ENCODE measurements at places on chromosomes 1 and 21. TPM values are rescaled to one million over a fixed set of nuclear protein-coding genes. Genes with fewer than 3 reads are reported as not detected.
A peak's percentile ranks its signal among the peaks of the same experiment; 100 is the strongest.

DNA sequence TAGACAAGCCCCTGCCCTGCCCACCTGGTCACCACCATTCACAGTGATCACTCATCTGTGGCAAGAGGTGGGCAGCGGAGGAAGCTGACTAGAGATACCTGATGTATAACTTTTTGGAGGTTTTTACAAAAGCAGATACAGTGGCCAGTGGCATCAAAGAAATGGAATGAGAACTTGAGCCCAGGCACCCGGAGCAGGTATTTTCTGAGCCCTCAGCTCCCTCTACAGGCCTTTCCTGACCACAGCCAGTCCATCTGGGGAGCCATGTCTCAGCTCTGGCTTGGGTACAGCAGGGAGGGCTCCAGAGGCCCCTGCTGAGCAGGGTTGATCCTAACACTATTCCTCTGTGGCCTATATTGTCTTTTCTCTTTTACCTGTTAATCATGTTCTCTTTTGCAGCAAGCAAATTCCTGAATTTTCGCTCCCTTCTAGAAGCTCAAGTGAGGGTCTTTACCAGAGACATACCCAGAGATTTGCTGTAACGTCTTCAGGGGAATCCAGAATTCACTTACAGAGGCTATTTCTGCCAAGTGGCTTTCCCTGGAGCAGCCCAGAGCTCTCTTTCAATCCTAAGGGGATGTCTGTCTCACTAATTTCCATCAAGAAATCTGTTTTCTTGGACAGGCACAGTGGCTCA is 27.3 kb downstream of the GPR157 start:
- DNase-seq, result peak; percentile 55

GRCh38 chr21:24183077-24183476 is 1424.2 kb downstream of the MRPL39 start:
- DNase-seq, result peak; percentile 27

DNA sequence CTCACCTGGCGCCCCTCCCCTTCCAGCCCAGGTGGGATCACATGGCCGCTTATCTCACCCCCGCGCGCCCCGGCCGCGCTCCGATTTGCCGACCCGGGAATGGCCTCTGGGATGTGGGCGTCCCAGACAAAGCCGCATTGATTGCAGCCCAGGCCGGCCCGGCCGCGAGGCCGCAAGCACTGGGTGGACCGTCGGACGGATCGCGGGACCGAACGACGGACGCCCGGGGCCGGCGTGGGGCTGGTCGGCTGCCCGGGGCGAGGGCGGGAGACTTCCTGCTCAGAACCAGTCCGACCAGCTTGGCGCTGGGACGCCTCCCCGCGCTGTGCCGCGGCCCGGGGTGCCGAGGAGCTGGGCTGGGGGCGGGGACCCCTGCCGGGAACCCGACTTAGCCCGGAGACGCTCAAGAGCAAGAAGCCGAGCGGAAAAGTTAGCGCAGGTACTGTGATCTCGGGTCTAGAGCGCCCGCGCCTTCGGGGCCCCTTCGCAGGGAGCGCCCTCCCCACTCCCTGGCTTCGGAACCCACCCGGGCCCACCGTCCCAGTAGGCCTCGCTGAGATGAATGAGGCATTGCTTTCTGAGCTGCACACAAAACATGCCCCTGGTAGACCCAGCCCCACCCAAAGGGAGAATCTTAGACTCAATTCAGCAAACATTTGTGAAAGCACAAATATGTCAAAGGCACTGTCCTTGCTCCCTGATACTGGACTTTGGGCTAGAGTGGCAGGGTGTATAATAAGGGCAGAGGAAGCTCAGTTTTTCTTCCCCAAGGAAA is 415 bp upstream of the LAD1 start:
- DNase-seq, result peak; percentile 82

- DNase-seq, result no peak
These were observed 362.8 kb downstream of the GPATCH2 start for GRCh38 chr1:217268058-217268457.

- no peak for DNase-seq
These were observed 127.9 kb upstream of the DUSP10 start for GRCh38 chr1:221869779-221870178.

- DNase-seq, result no peak
These were observed 43.6 kb downstream of the NFYC start for GRCh38 chr1:40734882-40735628.

DNA sequence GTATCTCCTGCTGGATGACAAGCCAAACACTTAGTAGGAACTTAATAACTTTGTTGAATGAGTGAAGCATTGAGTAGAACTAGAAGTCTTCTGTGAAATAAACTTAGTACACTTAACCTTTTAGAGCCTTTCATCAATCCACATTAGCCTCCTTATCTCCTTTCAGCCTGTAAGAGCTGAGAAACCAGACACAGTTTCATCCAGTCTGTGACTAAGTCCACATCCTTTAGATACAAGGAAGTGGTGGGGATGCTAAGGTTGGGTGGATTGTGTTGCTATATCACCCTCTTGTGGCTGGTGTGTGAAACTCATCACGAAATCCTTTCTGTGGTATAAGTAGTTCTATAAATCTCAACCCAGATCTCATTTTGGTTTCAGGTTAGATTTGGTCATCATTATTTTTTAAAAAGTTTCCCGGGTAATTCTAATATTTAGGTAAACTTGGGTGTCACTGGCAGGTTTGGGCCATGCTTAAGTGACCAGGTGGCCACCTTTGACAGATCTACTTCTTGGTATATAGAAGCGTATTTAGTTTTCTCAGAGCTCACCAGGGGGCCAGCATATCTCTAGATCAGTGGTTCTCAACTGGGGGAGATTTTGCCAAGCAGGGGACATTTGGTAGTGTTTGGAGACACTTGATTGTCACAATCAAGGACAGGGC is 27.8 kb upstream of the CD84 start:
- peak; percentile 54 for DNase-seq

- DNase-seq, result no peak
These were observed 30.0 kb downstream of the EPHA10 start for GRCh38 chr1:37734629-37735591.

DNA sequence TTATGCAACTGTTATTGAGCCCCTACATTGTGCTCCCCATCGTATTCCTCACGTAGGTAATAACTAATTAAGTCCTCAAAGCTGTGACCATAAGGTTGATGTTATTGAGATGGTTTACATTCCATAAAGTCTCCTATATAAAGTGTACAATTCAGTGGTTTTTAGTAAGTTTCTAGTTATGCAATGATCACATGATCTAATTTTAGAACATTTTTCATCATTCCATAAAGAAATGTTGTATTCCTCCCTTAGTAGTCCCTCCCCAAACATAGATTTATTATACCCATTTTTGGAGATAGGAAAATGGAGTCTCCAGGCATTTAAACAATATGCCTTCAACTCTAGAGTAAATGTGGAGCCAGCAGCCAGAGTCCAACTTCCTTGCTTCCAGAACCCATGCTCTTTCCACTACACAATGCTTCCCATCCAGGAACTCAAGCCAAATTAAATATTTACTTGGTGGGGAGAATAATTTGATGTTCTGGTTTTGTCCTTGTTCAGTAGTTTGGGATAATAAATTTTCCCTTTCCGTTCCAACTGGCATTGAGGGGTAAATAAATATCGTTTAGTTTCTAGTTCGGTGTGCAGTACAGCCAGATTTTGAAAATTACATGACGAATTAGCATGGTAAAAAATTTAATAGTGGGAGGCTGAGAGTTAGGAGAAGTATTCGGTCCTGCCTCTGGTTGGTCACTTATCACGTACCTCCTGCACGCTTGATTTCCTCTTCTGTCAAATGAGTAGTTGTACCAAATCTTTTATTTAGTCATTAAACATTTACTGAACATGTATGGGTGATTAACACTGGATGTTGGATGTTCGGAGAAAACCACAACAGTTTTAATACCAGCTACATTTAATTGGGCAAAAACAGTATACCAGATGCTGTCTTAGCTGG is 66.3 kb downstream of the CACHD1 start:
- DNase-seq, result no peak

DNA sequence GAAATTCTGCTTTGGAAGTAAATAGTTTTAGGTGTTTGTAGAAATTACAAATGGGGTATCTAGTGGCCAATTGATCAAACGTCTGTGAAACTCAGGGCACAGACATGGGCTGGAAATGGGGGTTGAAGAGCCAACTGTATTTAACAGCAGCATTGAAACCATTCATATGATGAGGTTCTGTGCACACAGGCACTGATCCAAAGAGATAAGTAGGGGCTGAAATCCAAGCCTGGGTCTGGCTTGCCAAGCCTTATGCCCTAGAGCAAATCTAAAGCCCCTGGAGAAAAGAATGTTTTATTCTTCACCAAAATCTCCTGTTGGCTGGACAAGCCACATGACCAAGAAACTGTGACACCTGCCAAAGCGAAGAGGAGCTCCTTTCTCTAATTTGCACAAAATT is 67.6 kb upstream of the ST6GALNAC5 start:
- no peak for DNase-seq

DNA sequence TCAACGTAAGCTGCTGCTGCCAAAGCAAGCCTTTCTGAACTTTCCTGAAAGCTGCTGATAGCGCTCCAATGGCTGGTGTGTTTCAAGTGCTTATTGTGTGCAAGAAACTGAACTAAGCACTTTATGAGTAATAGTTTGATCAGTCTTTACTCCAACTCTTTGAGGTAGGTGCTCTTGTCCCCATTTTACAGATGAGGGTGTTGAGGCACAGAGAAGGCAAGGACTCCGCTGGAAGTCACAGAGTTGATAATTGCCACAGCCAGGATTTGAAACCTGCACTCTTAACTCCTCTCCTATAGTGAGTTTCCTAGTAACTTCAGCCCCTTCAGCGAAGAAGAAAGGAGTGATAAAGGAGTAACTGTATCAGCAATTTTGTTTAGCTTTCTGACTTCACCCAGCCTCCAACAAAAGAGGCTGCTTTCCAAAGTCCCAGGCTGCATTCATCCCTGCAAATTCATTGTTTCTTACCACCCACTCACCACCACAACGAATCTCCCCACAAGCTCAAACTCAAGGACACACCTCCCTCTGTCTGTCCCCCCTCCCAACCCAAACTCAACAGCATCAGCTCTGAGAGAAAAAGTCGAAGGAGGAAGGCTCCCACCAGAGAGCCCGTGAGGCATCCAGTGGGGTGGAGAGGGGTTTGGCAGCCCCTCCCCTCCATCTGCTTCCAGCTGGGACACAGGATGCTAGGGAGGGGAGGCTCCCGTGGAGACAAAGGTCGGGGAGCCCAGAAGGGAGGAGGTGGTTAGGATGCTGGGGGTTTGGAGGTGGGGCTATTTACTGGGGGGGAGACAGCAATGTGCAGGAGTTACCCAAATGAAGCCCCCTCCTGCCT is 139.6 kb downstream of the NAV1 start:
- DNase-seq, result peak; percentile 84

- no peak for DNase-seq
These were observed 56.2 kb upstream of the SMYD2 start for GRCh38 chr1:214224611-214225354.

DNA sequence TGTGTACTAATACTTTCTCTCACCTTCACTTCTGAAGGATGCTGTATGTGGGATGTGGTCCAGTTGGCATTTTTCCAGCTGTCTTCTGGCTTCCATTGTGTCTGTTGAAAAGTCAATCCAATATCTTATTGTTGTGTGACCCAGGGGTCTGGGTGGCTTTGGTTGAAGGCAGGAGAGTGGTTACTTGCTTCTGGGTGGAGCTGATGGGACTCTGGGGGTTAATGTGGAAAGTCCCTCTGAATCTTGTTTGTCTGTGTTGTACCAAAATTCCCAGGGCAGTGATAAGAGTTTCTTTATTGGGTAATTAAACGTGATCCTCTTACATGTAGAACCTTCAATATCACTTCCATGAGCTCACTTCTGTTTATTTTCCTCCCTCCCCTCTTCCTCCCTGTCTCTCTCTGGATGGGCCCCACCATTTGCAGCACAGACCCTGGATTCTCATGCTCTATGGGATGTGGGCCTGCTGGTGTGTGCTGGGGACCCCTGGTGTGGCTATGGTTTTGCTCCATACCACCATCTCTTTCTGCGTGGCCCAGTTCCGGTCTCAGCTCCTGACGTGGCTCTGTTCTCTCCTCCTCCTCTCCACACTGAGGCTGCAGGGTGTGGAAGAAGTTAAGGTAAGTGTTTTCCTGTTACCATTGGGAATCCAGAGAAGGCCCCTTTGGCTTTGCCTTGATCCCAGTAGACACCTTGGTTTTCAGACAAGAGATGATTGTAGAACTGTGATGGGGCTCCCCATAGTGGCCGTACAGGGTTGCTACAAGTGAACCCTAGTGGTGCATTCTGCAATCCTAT is 71.5 kb downstream of the HHAT start:
- DNase-seq, result peak; percentile 58

DNA sequence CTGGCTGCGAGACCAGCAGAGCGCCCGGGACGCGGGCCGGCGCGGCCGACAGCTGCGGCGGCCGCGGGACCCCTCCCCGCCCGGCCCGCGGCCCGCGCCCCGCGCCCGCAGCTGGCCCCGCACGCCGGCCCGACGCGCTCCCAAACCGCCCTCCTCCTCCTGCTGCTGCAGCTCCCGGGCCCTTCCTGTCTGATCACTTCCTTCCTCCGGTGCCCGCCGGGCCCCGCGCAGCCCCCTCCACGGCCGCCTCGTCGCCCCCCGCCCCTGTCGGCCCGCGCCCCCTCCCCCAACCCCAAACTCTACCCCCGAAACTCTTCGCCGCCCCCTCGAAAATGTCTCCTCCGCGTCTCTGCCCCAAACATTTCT is 594 bp downstream of the LUZP1 start:
- DNase-seq, result no peak

- no peak for DNase-seq
These were observed 32.4 kb downstream of the KCTD3 start for GRCh38 chr1:215599418-215600074.

- DNase-seq, result no peak
These were observed 28.5 kb upstream of the LRRC8C start for GRCh38 chr1:89604414-89604735.

DNA sequence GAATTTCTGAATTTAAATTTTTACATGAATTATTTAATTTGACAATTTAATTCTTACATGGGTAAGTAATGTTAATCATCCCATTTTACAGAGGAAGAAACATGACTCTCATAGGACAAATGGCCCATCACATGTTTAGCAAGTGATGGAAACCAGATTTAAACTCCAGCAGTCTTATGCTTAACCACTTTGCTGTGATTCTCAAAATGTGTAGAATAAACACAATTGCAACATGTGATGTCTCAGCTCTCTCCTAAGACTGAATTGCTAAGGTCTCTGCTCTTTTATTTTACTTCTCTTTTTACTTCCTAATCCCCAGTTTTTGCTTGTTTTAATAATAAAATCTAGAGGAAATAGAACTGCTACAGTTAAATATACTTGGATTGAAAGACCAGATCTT is 42.8 kb downstream of the HS2ST1 start:
- DNase-seq, result no peak

The ASCL5 gene
- not detected for polyA plus RNA-seq

The FOXO6 gene
- polyA plus RNA-seq, result 0.47 TPM

The CCDC27 gene
- not detected for polyA plus RNA-seq

The CFHR1 gene
- polyA plus RNA-seq, result 2.7 TPM

The FAM72D gene
- 0.24 TPM for polyA plus RNA-seq

The DRAM2 gene
- polyA plus RNA-seq, result 54.5 TPM

The NR5A2 gene
- 0.13 TPM for polyA plus RNA-seq

Measured in kidney (tissue), 22 donors.